ENCODE measurements at places on chromosomes 11 and 22. TPM values are rescaled to one million over a fixed set of nuclear protein-coding genes. Genes with fewer than 3 reads are reported as not detected.

The PIWIL4 gene
- 5.1 TPM for total RNA-seq

- H3K27me3 ChIP-seq, result no peaks in the 10 kb centered on the region
- no peaks in the 10 kb centered on the region for H3K36me3 ChIP-seq
- DNase-seq, result no peak
- H3K4me3 ChIP-seq, result peak overlapping the region; percentile 5
- H3K4me1 ChIP-seq, result peaks cover 30% of the 10 kb centered on the region
These were observed 33.4 kb downstream of the AMBRA1 start for GRCh38 chr11:46560300-46560991.

GRCh38 chr11:111870522-111870885 is 877 bp downstream of the ALG9 start:
- DNase-seq, result no peak
- peaks cover 9% of the 10 kb centered on the region for H3K36me3 ChIP-seq
- peak overlapping the region; percentile 98 for H3K4me3 ChIP-seq
- peaks cover 14% of the 10 kb centered on the region for H3K4me1 ChIP-seq
- H3K27ac ChIP-seq, result peak overlapping the region; percentile 84

DNA sequence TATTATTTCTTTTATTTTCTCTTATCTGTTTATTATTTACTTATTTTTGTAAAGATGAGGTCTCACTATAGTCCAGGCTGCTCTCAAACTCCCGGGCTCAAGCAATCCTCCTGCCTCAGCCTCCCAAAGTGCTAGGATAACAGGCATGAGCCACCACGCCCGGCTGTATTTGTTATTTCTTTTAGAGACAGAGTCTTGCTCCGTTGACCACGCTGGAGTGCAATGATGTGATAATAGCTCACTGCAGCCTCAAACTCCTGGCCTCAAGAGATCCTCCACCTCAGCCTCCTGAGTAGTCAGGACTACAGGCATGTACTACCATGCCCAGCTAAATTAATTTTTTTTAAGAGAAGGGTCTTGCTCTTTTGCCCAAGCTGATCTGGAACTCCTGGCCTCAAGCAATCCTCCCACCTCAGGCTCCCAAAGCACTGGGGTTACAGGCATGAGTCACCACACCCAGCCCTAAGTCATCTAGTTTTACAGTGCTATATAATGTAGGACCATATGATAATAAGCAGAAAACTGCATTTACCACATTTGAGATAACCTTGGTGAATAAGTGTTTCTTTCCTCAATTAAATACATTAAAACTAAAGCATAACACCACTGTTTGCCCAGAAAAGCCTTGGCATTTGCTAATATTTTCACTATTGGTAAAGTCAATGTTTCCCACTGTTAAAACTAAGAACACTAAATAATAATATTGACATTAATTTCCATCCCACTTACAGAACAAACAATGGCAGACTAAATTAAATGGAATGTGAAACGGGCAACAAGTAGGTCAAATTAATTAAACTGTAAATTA is 127.5 kb downstream of the SIK3 start:
- no peaks in the 10 kb centered on the region for H3K27me3 ChIP-seq
- H3K4me3 ChIP-seq, result no peak overlapping the region
- H3K27ac ChIP-seq, result no peak overlapping the region
- H3K36me3 ChIP-seq, result no peaks in the 10 kb centered on the region
- peaks cover 13% of the 10 kb centered on the region for H3K4me1 ChIP-seq

The ADAMTS8 gene
- 18.9 TPM for total RNA-seq

DNA sequence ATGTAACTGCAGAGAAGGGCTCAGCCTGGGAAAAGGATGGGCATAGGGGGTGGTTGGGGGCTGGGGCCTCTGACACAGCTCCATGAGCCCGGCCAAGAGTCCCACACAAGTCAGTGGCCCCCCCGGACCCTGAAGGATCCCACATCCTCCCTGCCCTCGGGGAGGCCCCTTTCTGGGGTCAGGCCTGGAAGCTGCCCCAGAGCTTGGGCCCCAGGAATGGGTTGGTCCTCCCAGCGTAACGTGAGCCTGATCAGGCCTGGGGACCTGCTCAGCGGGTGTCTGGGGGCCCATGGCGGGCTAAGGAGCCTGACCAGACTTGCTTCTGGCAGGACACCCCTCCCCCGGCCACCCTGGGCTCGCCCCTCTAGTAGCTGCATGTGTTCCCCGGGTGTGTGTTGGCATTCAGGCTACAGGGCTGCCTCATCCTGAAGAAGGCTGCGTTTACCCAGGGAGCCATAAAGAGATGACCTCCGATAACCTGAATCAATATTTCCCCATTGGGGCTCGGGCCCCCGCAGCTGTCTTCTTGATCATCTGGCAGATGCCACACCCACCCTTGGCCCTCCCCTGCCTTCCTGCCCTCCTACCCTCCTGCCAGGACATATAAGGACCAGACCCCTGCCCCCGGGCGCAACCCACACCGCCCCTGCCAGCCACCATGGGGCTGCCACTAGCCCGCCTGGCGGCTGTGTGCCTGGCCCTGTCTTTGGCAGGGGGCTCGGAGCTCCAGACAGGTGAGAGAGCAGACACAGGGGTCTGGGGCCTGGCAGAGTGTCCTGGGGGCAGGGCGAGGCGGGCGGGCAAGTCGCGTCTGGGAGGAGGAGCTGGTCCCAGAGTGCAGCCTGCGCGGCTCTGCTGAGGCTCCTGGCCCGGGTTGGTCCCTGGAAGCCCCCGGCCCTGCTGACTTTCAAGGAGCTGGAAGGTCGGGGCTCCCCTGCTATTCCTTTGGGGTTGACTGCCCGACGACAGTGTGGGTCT is at the start of gene MUC2:
MUC2 (plus strand) TSS at position 631 of the 978 bp plus-strand sequence.
- DNase-seq, result peak; percentile 72
- no peaks in the 10 kb centered on the region for H3K27me3 ChIP-seq
- no peak within 1 kb of the TSS for H3K4me3 ChIP-seq

The CALCA gene
- total RNA-seq, result not detected

GRCh38 chr11:27648840-27649239 is 51.4 kb downstream of the BDNF start:
- H3K4me1 ChIP-seq, result no peaks in the 10 kb centered on the region
- H3K27me3 ChIP-seq, result no peaks in the 10 kb centered on the region
- H3K4me3 ChIP-seq, result no peak overlapping the region
- H3K27ac ChIP-seq, result no peak overlapping the region
- DNase-seq, result no peak

The OVCH2 gene
- 5.6 TPM for total RNA-seq

DNA sequence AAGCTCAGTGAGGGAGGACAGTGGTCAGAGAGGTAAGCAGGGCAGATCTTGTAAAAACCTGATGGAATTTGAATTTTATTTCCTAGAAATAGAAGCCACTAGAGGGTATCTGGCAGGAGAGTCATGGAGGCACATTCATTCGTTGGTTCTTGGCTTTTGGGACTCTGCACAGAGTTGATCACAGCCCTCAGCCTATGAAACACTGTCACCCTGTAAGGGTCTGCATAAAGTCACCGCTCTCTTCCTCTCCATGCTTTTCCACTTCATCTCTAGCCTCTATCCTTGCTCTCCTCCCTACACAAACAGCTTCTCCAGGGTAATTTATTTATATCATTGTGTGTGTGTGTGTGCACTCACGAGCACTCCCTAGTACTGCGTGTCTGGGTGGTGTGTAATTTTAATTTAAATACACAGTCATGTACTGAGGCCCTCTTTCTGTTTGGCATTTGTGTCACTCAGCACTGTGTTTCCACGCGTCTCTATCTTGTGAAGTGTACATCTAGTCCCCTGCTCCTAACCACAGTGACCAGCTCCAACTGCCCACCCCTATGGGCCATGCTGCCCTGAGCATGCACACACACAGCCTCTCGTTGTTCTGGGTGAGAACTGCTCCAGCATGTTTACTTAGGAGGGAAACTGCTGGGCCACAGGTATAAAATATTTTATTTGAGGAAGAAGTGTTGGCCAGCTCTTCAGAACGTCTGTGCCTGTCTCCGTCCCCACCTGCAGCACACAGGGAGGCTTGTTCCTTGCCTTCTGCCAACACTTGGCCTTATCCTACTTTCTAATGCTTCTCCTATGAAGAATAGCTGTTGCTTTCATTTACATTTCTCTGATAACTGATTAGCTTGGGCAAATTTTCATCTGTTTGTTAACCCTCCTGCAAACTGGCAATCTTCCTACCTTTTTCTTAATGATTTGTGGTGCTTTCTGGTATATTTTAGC is 4.5 kb downstream of the KCNQ1OT1 start:
- H3K4me1 ChIP-seq, result peaks cover 26% of the 10 kb centered on the region
- H3K27ac ChIP-seq, result no peak overlapping the region
- DNase-seq, result no peak
- H3K36me3 ChIP-seq, result no peaks in the 10 kb centered on the region
- no peak overlapping the region for H3K4me3 ChIP-seq

- H3K4me1 ChIP-seq, result no peaks in the 10 kb centered on the region
- no peaks in the 10 kb centered on the region for H3K36me3 ChIP-seq
- DNase-seq, result no peak
- no peaks in the 10 kb centered on the region for H3K27me3 ChIP-seq
- no peak overlapping the region for H3K27ac ChIP-seq
- H3K4me3 ChIP-seq, result no peak overlapping the region
These were observed 17.6 kb downstream of the C2CD3 start for GRCh38 chr11:74153224-74153623.

The OR8A1 gene
- total RNA-seq, result not detected

DNA sequence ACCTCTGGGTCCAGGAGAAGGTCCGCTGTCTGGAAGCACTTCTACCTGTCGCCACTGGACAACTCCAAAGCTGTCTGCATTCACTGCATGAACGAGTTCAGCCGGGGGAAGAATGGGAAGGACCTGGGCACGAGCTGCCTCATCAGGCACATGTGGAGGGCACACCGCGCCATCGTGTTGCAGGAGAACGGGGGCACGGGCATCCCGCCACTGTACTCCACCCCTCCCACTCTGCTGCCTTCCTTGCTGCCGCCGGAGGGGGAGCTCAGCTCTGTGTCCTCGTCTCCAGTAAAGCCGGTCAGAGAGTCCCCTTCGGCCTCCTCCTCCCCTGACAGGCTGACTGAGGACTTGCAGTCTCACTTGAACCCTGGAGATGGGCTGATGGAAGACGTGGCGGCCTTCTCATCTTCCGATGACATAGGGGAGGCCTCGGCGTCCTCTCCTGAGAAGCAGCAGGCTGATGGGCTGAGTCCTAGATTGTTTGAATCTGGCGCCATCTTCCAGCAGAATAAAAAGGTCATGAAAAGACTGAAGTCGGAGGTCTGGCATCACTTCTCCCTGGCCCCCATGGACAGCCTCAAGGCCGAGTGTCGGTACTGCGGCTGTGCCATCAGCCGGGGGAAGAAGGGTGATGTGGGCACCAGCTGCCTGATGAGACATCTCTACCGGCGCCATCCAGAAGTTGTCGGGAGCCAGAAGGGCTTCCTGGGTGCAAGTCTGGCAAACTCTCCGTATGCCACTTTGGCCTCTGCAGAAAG is 31.0 kb downstream of the ZBED4 start:
- DNase-seq, result no peak
- H3K27me3 ChIP-seq, result no peaks in the 10 kb centered on the region
- no peak overlapping the region for H3K4me3 ChIP-seq
- no peaks in the 10 kb centered on the region for H3K4me1 ChIP-seq

GRCh38 chr11:79942090-79942489 is 501.3 kb upstream of the TENM4 start:
- H3K4me1 ChIP-seq, result no peaks in the 10 kb centered on the region
- no peaks in the 10 kb centered on the region for H3K27me3 ChIP-seq
- DNase-seq, result no peak
- H3K27ac ChIP-seq, result no peak overlapping the region

DNA sequence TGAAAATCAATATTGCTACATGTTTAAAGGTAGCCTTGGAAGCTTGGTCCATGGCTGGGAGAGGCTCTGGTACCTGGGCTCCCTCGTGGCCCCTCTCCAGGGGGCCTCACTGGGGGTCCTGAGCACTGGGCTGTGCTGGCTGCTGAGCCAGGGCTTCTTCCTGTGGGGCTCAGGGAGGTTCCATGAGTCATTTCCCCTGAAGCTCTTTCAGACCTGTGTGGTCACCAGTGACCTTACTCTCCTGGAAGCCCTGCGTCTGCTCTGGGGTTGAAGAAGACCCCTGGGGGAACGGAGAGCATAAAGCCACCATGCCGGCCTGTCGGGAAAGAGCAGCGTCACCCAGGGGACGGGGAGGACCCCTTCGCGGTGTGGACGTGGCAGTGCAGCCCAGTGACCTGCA is 389.0 kb downstream of the TBC1D22A start:
- no peaks in the 10 kb centered on the region for H3K27me3 ChIP-seq
- H3K36me3 ChIP-seq, result no peaks in the 10 kb centered on the region
- H3K4me3 ChIP-seq, result no peak overlapping the region
- DNase-seq, result no peak

The CCDC89 gene
- total RNA-seq, result 3.2 TPM

DNA sequence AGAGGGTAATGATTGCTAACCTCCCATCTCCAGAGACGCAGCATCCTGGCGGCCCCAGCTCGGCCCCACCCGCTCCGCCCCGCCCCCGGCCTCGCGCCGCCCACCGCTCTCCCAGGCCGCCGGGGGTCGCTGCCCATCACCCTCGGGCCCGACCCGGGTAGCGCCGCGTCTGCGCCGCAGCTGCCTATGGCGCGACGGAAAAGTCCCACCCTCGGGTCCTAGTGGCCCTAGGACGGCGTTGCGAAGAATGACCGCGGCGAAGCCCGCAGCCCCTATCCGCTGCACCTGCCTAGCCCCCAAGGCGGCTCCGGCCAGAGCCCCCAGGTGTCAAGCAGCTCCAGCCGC is 457 bp downstream of the CPSF7 start:
- peak overlapping the region; percentile 67 for H3K4me3 ChIP-seq
- peaks cover 37% of the 10 kb centered on the region for H3K4me1 ChIP-seq
- DNase-seq, result peak; percentile 58
- H3K36me3 ChIP-seq, result peaks cover 47% of the 10 kb centered on the region
- H3K27me3 ChIP-seq, result no peaks in the 10 kb centered on the region
- peak overlapping the region; percentile 99 for H3K27ac ChIP-seq

DNA sequence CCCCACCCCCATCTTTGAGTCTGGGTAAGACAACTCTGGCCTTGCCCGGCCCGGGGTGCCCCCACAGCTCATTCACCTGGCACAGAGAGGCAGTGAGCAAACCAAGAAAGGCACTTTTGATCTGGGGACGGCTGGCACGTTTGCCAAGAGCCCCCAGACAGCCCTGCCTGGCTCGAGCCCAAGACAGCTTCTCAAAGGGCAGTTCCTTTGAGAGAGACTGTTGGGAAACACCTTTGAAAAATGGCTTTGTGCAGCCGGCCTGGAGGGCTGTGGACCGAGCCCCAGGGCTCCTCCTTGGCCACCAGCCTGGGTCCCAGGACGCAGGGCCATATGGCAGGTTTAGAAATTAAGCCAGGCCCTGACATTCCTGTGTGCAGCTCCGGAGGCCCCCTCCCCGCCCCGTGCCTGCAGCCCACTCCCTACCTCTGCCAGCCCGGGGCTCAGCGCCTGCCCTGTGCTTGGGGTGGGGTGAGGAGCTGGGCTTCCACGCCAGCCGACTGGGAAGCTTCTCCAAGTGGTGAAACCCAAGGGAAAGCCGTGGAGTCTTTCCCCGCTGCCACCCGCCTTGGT is 50.2 kb upstream of the SMIM38 start:
- no peak overlapping the region for H3K27ac ChIP-seq
- peaks cover 24% of the 10 kb centered on the region for H3K4me1 ChIP-seq
- H3K27me3 ChIP-seq, result no peaks in the 10 kb centered on the region
- no peak for DNase-seq

GRCh38 chr22:42961810-42962209 is 53.1 kb downstream of the PACSIN2 start:
- DNase-seq, result no peak
- H3K36me3 ChIP-seq, result no peaks in the 10 kb centered on the region
- H3K4me1 ChIP-seq, result peaks cover 51% of the 10 kb centered on the region
- no peak overlapping the region for H3K4me3 ChIP-seq

The APOA5 gene
- not detected for total RNA-seq

GRCh38 chr11:5178046-5178837 is 22.2 kb downstream of the OR51V1 start:
- H3K4me3 ChIP-seq, result no peak overlapping the region
- H3K4me1 ChIP-seq, result no peaks in the 10 kb centered on the region
- no peaks in the 10 kb centered on the region for H3K36me3 ChIP-seq
- DNase-seq, result no peak
- H3K27me3 ChIP-seq, result no peaks in the 10 kb centered on the region

The IL17REL gene
- total RNA-seq, result not detected

Measured in upper lobe of left lung (tissue), 6 donors.